Cerebellar nuclear complex (tissue), 1 donor: ENCODE measurements at places on chromosomes 6 and 20.

GRCh38 chr20:44574372-44574771, 8.0 kb upstream of the PKIG start:
- DNase-seq = no peak

- DNase-seq = no peak
Measured at GRCh38 chr6:52513464-52513863, 63.4 kb downstream of the TRAM2 start.

- no peak for DNase-seq
Measured at GRCh38 chr20:10658051-10658823, 15.6 kb downstream of the JAG1 start.

GRCh38 chr6:35642471-35643161, 46.1 kb downstream of the FKBP5 start:
- no peak for DNase-seq

GRCh38 chr6:12294851-12295536, 4.8 kb downstream of the EDN1 start:
- no peak for DNase-seq

DNA sequence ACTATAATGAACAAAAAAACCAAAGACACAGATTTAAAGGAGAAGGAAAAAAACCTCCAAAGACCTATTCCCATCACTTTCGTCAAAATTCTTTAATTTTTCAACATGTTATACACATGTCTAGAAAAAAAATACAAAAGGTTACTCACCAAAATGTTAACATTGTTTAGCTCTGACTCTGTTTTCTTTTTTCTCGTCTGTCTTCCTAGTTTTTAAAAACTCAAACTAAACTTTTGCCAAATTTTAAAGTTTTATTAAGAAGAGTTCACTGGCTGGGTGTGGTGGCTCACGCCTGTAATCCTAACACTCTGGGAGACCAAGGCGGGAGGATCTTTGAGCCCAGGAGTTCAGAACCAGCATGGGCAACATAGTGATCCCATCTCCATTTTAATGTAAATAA, 10.8 kb downstream of the MCUR1 start:
- no peak for DNase-seq

DNA sequence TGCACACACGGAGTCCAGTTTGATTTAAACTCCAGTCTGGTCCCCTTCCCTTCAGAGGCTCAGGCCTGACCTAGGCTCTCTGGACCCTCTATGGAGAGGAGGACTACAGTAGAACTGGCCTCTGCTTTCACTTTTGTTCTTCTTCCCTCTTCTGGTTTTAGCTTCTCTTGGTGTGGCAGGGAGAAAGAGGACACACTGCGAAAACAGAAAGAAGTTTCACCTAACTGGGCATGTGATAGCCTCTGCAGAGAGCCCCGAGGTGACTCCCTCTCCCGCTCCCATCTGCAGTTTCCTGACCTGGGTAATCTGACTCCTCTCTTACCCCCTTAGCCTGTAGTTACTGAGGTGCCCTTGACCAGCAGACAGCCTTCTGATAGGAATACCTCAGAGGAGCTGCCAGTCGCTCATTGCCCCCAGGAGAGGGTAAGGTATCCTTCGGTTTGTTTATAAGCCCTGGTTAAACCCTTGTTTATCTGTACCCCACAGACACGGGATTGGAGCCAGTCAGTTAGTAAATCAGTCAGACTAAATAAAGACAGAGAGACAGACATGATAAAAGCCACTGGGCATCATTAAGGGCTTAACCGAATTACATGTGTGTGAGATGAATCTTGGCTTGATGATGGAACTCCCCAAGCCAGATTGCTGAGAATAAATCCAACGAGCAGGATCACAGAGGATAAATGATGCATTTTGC, 12.0 kb upstream of the DTNBP1 start:
- no peak for DNase-seq

DNA sequence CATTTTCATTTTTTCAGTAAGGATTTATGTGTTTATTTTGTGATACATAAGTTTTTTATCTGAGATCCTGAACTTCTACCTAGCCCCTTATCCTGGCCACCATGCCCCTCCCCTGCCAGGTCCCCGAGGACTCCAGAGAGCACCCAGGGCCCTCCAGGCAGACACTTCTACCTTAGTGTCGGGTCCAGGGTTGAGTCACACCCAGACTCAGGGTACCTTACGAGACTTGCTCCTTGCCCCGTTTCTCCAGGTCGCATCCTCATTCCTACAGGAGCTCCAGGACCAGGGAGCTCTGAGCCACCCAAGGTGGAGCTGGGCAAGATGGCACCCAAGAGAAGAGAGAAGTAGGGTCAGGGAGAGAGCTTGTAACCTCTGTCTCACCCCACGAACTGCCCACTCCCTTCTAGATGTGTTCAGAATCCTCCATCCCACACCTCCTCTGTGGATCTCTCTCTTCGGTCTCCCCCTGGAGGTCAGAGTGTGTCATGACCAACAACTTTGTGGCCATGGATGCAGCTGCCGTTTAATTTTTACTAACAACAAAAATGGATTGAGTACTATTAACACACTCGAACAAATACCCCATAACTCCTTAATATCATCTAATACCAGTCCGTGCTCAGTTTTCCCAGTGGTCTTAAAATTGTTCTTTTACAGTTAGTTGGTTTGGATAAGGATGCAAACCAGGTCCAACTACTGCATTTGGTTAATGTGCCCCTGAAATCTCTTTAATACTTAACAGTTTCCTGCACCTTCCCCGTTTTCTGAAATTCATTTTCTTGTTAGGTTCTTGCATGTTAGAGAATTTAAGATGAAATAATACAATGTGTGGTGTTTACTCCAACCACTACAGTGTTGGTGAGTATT, 130.6 kb upstream of the INSM1 start:
- DNase-seq = no peak
